ENCODE measurements at places on chromosomes 7 and 10.
A peak's percentile ranks its signal among the peaks of the same experiment; 100 is the strongest.

DNA sequence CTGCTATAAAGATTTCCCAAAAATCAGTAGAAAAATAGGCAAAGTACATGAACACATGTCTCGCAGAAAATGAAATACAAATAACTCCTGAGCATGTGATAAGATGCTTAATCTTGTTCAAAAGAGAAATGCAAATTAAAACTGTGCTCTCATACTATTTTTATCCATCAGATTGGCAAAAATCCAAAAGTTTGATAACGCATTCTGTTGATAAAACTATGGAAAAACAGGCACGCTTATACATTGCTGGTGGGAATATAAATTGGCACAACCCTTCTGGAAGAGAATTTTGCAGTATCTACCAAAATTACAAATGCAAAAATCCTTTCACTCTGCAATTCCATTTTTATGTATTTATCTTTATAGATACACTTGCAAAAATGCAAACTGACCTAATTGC is 315.0 kb downstream of the GRID1 start:
- no peak for DNase-seq

DNA sequence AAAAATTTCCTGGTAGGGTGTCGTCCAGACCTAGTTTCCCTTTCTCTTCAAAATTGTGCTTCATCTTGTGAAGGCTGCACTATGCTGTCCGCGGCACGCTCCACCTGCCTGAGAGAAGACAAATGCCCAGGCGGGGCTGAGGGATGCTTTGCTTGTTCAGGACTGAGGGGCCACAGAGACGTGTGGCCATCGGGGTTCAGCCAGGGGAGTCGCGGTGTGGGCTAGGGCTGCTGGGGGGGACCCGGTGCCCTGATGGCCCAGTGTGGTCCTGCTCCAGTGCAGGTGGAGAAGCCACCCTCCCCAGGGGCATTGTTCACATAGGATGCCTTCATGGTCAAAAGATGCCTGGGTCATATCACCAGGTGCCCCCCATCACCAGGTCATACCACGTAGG is 107.8 kb upstream of the SHH start:
- DNase-seq: no peak

- DNase-seq: no peak
Measured at GRCh38 chr10:42985436-42986316, 91.2 kb upstream of the RET start.

DNA sequence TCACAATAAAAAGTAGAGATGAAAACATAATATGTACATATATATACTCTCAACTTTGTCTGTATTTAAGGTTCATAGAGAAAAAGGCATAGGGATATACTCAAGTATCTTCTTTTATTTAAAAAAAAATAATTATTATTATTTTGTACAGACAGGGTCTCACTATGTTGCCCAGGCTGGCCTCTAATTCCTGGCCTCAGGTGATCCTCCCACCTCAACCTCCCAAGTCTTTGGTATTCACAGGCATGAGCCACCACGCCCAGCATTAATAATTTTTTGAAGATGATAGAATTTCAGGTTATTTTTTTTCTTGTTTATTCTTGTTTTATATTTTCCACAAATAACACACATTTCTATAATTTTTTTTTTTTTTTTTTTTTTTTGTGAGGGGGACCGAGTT is 113.8 kb downstream of the PLXNA4 start:
- no peak for DNase-seq

DNA sequence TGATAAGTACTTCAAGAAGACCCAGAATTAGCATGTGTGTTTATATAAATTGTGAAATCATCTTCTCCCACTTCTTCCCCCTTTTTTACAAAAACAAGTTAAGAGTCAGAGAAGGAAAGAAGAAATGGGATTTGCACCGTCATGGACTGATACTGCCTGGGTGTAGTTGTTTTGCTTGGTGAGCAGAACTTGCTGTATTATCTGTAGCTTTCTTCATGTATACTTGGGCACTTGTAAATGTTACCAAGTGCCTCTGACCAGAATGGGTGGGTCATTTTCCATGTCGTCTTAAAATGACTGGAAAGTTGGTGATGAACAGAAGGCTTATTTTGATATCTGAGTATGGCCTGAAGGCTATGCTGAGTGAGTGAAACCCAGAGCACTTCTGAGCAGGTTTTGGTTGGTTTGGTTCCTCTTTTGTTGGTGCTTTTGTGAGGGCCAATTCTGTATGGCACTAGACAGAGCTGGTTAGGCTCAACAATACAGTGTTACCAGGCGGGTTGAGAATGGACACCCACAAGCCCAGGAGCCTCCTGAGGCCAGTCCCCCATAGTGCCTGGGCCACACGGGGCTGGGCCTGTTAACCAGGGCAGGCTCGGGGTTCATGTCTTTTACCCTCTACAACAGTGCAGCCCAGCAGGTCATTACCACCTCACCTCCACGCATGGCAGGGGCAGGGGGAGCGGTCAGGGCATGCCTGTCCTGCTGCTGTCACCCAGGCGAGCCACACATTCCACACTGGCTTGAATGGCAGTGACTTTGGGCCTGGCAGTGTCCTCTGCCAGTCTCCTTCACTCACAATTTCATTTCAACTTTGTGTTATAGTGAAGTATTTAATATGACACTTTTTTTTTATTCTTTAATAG is 115.1 kb downstream of the CCNY start:
- DNase-seq: no peak

DNA sequence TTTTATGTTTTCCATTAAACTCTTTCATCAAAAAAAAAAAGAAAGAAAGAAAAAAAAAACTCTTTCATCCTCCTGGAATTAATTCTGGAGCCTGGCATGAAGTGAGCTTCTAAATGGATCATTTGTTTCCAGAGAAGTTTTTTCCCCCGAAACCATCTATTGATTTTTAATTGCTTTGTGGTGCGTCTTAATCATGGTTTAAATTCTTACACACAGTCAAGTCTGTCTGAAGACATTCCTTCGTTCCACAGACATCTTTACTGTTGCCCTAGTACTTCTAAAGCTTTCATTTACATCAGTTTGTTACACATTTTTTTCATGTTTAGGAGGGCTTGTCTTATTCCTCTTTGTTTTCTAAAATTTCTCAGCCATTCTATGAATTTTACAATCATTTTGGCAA is 493.4 kb upstream of the FOXK1 start:
- DNase-seq: no peak

DNA sequence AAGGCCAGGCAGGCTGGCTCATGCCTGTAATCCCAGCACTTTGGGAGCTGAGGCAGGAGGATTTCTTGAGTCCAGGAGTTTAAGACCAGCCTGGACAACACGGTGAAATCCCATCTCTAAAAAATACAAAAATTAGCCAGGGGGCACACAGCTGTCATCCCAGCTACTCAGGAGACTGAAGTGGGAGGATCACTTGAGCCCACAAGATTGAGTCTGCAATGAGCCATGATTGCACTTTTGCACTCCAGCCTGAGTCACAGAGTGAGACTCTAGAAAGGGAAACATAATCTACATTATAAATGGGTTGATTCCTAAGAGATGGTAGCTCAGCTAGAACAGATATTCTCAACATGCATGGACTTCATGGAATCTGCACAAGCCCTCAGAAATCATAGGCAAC is 6.3 kb upstream of the LIPF start:
- no peak for DNase-seq

DNA sequence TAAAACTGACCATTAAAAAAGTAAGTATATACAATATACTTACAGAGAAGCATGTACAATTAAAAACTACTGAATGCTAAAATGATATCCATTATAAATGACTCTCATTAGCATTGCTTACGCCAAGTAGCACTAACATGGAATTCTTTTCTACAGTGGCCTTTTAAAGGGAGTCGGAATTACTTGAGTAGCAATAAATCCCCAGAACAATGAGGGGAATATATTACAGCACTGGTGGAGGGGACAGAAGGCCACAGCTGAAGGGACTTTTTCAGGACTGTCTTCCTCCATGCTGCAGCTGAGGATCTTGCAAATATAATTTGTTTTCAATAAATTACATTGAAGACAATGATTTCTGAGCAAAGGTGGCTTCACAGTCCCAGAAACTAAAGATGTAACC is 97.0 kb downstream of the ALOX5 start:
- no peak for DNase-seq

GRCh38 chr7:2905500-2905899 is 61.4 kb upstream of the GNA12 start:
- no peak for DNase-seq

DNA sequence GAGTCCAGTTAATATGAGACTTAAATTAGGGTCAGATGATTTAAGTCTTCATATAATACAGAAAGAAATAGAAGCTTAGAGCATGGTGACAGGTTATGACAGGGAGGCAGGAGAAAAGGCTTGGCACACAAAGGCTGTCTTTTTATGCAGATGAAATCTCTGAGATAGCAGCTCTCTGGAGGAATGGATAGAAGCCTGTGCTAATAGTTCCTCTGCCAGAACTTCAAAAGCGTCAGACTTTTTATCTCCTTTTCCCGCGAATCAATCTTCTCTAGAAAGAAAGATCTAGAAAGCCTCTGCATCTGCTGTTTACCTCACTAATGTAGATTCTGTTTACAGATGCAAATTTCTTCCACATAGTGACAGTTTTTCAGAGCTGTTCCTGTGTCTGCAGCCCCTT is 1106.2 kb downstream of the XPNPEP1 start:
- no peak for DNase-seq

DNA sequence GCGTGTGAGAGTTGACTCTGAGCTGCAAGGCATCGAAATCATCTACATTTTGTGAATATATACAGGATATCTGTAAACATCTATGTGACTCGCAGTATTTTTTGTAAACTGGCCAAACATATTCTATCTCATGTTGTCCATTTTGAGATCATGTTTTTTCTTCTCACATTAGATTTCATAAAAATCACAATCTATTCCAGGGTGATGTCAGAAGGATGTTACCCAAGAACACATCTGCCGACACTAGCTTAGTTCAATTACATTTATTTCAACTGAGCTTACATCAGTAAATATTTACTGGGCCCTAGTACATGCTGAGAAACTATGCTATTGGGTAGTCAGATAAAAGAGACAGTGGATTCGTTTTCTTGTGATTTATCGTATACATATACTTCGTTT is 2.5 kb upstream of the BUB3 start:
- DNase-seq: no peak

DNA sequence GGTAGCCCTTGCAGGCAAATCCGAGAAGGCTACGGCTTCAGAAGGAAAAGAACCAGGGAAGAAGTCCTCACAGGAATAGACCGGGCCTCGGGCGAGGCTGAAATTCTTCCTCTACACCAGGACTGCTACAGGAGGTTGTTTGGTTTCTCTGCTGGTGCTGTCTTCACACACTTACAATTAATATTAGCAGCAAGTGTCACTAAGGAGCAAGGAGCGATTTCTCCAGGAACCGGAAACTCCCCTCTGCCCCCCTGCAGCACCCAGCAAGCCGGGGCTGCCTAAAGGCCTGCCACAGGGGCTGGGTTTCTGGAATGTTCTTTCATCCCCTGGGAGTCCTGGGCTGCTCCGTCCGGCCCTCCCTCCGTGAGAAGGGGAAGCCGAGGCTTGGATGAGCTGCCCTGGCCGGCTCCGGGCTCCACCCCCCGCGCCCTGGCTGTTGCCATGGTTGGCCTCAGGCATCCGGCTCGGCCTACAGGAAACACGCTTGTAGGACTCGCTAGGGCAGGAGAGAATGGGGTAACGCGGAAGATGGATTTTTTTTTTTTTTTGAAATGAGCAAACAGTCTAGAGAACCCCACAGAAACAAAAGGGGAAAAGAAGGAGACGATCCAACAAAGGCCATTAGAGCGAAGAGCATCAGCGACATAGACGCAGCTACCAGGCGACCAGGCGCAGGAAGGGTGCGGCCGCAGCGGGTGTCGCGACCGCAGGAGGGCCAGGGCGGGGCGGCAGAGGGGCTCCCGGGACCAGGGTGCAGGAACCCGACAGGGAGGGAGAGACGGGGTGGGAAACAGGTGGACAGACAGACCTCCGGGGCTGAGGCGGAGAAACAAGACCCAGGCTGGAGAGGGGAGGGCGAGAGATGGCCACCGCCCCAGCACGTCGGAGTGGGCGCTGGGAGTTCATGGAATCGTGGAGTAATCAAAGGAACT is 33.0 kb downstream of the EN2 start:
- no peak for DNase-seq

DNA sequence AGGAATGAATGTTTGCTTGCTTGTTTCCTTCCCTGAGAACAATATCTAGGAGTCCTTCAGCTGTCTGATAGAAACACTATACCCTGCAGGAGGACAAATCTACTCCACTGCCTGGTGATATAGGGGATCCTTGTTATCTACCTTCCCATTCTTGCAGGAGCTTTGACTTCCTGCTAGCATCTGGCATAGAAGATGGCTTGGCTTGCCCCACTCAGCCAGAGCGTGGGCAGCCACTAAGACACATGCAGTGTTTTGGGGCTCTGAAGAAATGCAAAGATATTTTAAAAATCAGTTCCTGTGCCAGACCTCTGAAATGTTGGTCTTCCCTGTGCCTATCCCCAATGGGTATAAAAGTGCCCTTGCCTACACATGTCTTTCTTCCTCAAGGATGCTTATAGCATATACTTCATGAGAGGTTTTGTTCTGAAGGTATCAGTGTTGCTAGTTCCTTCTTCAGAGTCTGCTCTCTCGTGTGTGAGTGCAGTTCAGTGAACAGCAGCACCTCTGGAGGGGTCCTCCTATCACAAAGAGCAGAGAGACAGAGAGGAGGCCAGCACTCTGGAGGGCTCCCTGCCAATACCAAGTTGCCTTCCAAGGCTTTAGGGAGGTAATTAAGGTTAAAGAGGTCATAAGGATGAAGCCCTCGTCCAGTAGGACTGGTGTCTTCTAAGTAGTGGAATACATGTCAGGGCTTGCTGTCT is 149.1 kb upstream of the CALCR start:
- no peak for DNase-seq

- no peak for DNase-seq
Measured at GRCh38 chr10:97080051-97080776, 105.5 kb downstream of the SLIT1 start.

DNA sequence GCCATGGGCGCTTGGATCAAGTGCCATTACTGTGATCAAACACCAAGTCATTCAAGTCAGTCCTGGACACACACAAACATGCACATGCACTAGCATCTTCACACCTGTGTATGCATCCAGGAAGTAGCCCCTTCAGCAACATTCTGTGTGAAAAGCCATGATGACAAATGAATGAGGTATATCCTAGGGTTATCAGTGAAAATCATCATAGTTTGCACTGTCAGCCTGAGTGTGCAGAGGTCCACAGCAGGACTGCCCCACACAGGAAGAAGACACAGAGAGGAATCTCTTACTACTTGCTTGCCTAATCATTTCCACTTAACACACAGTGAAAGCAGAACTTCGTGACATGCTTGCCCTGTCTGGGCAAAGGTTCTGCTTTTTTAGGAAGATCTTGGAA is 184.0 kb upstream of the ADO start:
- no peak for DNase-seq

GRCh38 chr7:150820578-150821198 is 20.1 kb downstream of the TMEM176A start:
- no peak for DNase-seq

GRCh38 chr7:73507556-73507955 is 14.5 kb downstream of the BAZ1B start:
- DNase-seq: no peak

- DNase-seq: peak; percentile 39
Measured at GRCh38 chr7:32088451-32088881, 18.3 kb upstream of the PDE1C start.

DNA sequence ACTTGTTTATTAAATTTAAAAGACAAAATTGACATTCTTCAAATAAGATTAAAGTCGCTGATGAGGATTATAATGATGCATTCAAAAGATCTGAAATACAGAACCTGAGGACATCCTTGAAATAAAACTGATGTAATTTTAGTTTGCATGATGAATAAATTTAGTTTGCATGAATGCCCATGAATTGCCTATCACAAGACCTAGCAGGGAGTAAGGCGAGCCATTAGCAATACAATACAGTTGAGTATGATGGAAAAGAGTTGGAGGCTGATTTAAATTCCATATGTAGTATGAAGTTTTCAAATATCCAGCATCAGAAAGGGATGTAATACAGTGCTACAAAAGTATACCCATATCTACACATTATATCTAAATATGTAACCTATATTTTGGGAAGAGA is 321.3 kb downstream of the CACNA2D1 start:
- DNase-seq: no peak

Measured in Caki2 (cell line).